ENCODE measurements at places on chromosomes 5 and 9. TPM values are rescaled to one million over a fixed set of nuclear protein-coding genes. Genes with fewer than 3 reads are reported as not detected.

Gene SLC27A6
- not detected for total RNA-seq

Gene SMIM33
- not detected for total RNA-seq

Gene ARHGEF28
- total RNA-seq, result 9.3 TPM

- H3K4me1 ChIP-seq, result no peaks in the 10 kb centered on the region
- no peak for DNase-seq
- H3K27me3 ChIP-seq, result peaks cover 6% of the 10 kb centered on the region
- H3K4me3 ChIP-seq, result no peak overlapping the region
- H3K27ac ChIP-seq, result no peak overlapping the region
- no peaks in the 10 kb centered on the region for H3K36me3 ChIP-seq
Observed at GRCh38 chr5:146643776-146644175, 127.8 kb upstream of the GPR151 start.

GRCh38 chr5:146890066-146890465 lies 11.5 kb upstream of the PPP2R2B start:
- no peak overlapping the region for H3K4me3 ChIP-seq
- H3K27ac ChIP-seq, result no peak overlapping the region
- H3K27me3 ChIP-seq, result peaks cover 10% of the 10 kb centered on the region
- no peak for DNase-seq
- no peaks in the 10 kb centered on the region for H3K36me3 ChIP-seq

- H3K27me3 ChIP-seq, result peaks cover 9% of the 10 kb centered on the region
- H3K27ac ChIP-seq, result no peak overlapping the region
- H3K4me3 ChIP-seq, result no peak overlapping the region
- no peak for DNase-seq
Observed at GRCh38 chr5:22889720-22890119, 36.6 kb upstream of the CDH12 start.

DNA sequence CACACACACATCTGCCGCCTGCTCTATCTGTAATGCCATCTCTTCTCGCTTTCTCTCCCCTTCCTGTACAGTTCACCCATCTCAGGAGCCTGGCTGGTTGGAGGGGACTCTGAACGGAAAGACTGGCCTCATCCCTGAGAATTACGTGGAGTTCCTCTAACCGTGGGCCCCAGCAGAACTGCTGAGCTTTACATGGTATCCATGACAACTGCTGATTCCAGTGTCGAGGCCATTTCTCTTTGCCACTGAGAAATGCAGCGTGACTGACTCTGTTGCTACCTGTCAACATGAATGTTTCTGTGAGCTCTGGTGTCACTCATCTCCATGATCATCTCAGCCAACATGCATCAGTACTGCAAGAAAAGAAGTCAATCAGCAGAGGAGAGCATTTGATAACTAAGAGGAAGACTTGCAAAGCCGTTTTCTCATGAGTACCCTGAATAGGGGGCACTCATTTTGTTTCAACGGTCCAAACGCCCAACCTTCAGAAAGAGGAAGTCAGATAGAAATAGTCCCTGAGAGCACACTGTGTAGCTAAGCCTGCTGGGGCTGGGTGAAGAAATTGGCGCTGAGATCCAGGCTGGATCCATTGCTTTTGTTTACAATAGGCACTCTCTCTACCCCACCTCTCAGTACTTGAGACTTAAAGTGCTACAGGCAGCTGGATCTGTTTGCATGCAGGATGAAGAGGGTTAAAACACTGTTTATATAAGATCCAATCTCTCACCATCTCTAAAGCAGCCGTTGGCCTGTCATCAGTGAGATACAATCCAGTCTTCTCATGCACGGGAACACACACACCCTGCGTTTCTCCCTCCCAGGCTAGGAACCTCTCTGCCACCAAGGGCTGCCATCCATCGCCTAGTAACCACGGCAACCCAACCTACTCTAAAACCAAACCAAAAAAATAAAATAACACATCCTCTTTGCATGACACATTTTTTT lies 180.9 kb downstream of the NR3C1 start:
- H3K36me3 ChIP-seq, result peaks cover 9% of the 10 kb centered on the region
- H3K27ac ChIP-seq, result no peak overlapping the region
- no peaks in the 10 kb centered on the region for H3K27me3 ChIP-seq
- H3K4me1 ChIP-seq, result peaks cover 15% of the 10 kb centered on the region
- H3K4me3 ChIP-seq, result no peak overlapping the region
- no peak for DNase-seq

DNA sequence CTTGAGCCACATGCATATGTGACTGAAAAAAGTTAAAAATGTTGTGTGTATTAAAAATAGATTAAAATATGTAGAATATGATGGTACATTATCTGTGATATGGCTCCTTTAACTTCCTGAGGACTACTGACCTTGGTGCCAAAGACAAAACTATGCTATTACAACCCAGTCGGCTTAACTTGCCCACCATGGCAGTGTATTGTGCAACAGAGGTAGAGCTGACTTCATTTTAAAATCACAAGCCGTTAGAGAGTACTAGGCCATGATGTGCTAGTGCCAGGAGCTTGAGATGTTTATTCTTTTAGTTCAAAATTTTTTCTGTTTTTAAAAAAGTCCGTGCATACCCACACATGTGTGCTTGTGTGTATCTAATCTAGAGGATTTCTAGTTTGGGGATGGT lies 46.3 kb downstream of the NAA35 start:
- H3K36me3 ChIP-seq, result peaks cover 29% of the 10 kb centered on the region
- H3K4me3 ChIP-seq, result no peak overlapping the region
- H3K27ac ChIP-seq, result no peak overlapping the region

DNA sequence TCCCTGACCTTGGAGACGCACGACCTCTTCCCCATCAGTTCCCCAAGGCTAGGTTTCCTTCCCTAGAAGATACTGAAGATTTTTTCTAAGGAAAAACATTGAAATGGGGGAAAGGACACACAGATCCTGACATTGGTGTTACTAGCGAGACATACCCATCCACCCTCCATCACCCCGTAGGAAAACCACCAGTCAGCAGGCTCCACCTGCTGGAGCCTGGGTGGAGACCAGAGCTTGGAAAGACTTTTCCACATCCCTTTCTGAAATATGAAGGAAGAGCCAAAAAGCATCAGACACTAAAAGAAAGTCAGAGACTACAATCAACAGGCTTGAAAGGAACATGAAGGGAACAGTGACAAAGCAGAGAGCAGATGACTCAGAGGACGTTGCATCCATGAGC lies 638.0 kb downstream of the IRX1 start:
- H3K36me3 ChIP-seq, result peaks cover 1% of the 10 kb centered on the region
- H3K27ac ChIP-seq, result no peak overlapping the region
- H3K4me1 ChIP-seq, result peaks cover 5% of the 10 kb centered on the region
- no peak overlapping the region for H3K4me3 ChIP-seq
- peaks cover 18% of the 10 kb centered on the region for H3K27me3 ChIP-seq

DNA sequence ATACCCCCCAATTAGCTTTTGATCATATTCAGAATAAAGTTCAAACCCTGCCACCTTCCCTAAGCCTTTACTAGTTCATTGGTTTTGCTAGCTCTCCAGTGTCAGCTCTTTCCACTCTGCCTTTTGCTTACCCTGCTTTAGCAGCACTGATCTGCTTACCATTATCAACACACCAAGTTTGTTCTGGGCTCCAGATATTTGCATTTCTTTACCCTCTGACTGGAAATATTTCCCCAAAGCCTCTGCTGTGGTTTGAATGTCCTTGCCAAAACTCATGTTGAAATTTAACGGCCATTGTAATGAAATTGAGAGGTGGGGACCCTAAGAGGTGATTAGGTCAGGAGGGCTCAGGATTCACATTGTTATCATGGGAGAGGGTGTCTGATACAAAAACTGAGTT lies 99.5 kb downstream of the GCNT1 start:
- no peak overlapping the region for H3K27ac ChIP-seq
- peaks cover 63% of the 10 kb centered on the region for H3K4me1 ChIP-seq
- no peaks in the 10 kb centered on the region for H3K27me3 ChIP-seq
- DNase-seq, result no peak
- H3K4me3 ChIP-seq, result no peak overlapping the region

GRCh38 chr9:2012347-2012746 lies 2.8 kb upstream of the SMARCA2 start:
- peaks cover 10% of the 10 kb centered on the region for H3K27me3 ChIP-seq
- H3K4me1 ChIP-seq, result peaks cover 10% of the 10 kb centered on the region
